ENCODE measurements at places on chromosomes 11 and 22.

- no peak for DNase-seq
These were observed 4.4 kb downstream of the SPCS2 start for GRCh38 chr11:74953451-74953850.

DNA sequence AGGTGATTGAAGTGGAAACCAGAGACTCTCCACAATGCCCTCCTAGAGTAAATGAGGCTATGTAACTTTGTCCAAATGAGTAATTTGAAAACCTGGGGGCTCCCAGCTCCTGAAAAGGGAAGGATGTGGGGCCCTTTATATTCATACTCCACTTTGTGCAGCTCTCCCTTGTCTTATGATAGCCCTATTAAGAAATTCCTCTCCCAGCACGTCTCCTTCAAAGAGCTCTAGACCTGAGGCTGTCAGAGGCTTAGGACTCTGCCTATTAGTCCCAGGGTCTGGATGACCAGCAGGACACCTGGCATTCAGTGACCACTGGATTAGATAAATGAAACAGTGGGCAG, 2.1 kb downstream of the SLC43A1 start:
- no peak for DNase-seq

- DNase-seq = no peak
These were observed 17.5 kb upstream of the ARHGEF17 start for GRCh38 chr11:73290536-73290935.

GRCh38 chr22:27212102-27212501, 554.7 kb downstream of the MIAT start:
- no peak for DNase-seq

DNA sequence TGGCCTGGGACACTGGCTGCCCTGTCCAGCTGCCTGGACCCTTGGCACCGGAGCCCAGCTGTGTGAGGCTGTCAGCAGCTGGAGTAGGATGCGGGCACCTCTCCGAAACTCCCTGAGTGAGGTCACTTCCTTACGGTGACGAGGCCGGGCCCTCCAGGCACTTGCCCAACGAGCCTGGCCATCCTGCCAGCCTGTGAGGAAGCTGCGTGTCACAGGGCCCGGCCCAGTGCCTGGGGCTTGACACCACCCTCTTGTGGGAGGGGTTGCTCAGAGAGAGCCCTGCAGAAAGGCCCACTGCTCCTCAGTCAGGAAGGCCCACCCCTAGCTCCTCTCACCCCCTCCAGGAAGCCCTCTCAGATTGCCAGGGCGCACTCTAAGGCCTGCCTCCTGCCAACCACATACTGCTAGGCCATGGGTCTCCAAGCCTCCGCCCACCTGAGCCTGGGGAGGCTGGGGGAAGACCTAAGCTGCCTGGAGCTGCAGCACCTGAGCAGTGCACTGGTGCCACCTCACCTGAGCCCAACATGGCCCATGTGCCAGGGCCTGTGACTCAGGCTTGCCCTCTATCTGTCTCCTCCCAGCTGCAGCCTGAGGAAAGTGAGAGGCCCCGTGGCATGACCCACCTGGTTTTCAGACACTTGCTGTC, 4.3 kb upstream of the PHLDA2 start:
- DNase-seq = no peak

DNA sequence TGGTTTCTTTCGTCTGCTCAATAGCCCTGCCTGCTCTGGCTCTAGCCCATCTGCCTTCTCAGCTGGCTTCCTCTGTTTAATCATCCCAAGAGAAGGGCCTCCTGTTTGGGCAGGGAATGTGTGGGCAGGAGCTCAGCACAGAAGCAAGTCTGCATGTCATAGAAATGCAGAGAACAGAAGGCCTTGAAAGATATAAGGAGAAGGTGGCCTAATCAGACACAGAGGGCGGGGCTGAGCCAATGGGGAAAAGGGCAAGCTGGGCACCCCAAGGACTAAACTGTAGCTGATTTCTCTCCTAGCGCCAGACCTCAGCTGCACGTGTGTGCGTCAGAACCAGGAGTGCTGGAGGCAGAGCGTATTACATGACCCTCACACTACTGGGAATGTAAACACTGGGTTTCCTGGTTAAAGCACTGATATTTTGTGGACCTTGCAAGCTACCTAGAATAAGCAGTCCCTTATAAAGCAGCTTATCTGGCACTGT, 7.6 kb upstream of the CCKBR start:
- no peak for DNase-seq

DNA sequence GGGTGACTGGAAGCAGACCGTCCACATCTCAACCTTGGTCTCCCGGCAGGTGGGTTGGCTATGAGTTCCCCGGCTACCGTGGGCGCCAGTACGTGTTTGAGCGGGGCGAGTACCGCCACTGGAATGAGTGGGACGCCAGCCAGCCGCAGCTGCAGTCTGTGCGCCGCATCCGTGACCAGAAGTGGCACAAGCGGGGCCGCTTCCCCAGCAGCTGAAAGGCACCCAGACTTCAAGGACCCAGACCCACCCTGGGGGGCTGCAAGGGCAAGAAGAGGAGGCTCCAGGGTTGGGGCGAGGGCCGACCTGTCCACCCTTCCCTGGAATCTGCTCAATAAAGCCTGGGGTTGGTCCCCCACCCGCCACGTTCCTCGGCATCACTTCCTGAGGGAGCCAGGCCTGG, 7.3 kb downstream of the CRYBB3 start:
- no peak for DNase-seq

DNA sequence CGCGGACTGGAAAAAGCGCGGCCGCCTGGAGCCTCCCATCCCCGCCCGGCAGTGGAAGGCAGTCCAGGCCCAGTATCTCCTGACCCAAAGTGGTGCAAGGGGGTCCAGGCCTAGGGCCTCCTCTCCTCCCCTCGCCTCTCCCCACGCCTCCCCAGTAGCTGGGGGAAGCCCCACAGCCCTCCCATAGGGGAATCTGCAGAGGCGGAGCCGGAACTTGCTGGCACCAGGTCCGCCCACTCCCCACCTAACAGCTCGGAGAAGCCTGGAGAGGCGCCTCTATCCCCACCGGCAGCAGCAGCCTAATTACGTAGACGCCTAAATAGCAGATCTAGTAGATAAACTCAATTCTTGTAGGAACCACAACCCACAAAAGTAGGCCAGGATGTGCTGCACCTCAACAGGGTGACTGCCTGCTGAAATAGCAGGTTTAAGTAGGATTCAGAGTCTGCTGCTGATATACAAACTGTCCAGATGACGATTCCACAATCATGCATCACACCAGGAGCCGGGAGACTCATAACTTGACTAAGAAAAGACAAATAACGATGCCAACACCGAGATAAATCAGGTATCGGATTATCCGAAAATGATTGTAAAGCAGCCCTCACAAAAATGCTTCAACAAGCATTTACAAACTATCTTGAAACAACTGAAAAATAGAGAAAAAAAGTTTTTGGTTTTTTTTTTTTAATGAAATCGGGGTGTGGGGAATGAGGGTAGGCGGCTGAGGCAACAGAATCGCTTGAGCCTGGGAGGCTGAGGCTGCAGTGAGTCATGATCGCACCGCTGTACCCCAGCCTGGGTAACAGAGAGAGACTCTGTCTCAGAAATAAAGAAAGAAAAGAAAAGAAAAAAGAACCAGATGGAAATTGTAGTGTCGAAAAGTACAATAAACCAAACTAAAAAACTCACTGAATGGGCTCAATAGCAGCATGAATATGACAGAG, 11.4 kb upstream of the BRD1 start:
- peak; percentile 75 for DNase-seq

DNA sequence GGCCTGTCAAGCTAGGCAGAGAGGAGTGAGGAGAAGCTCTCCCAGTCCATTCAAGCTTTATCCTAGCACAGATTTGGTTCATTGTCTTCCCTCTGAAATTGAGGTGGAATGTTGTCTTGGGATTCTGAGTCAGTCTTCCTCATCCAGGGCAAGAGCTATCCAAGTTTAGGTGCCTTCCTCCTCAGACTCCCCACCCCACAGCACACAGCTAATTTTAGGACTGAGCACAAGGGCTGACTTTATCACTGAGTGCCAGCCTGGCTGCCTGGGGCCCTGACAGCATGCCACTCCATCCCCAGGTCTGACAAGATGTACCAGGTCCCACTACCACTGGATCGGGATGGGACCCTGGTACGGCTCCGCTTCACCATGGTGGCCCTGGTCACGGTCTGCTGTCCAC, 2.6 kb downstream of the PGAP2 start:
- DNase-seq = no peak

DNA sequence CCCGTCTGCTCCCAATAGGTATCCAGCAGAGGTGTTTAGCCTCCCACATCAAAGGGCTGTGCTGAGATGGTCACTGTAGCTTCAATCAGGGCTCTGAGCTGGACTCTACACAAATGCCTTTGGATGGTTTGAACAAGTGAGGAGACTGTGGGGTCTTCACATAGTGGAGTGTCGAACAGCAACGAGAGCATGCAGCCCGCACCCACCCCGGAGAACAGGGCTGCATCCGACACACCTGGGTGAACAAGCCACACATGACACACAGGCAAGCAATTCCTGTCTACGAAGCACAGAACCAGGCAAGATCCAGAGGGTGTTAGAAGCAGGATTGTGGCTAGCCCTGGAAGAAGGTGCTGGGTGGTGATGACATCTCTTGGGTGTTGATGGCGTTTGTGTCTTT, 58.0 kb upstream of the FGF3 start:
- no peak for DNase-seq

- DNase-seq = no peak
These were observed 29.8 kb downstream of the CHORDC1 start for GRCh38 chr11:90192869-90193582.

GRCh38 chr22:29979777-29980321, 96.9 kb downstream of the MTMR3 start:
- DNase-seq = no peak

DNA sequence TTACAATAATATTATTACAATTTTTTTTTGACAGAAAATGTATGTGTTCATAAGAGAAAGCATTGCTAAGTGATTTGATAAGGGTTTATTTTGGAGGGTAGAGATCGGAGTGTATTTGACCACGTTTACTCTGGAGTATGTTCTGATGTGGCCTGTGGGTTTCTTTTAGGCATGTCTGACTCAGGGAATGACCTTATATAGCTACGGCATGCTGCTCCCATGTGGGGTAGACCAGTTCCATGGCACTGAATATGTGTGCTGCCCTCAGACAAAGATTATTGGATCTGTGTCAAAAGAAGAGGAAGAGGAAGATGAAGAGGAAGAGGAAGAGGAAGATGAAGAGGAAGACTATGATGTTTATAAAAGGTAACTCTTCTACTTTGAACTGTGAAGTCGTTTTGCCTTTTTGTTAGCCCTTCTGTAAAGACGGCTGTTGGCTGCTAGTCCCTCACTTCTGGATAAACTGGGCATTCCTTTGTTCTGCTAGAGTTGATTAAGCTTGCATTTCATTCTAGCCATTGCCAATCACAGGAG, 38.1 kb upstream of the ST14 start:
- no peak for DNase-seq

DNA sequence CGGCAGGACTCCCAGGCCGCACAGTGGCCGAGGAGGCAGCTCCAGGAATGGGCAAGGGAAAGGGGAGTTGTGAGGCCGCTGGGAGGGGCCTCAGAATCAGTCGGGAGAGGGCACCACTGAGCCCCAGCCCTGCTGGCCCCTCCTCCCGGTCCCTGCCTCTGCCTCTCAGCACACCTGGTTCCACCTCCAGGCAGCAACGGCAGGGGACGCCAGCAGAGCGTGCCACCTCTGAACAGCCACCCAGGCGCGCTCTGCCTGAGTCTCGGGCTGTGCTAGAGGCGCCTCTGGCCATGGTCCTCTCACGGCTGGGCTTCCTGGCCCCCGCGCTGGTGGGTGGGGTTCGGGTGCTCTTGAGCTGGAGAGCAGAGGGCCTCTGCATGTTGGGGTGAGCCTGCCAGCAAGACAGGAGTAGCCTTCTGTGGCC, 33.0 kb downstream of the MOB2 start:
- no peak for DNase-seq

- no peak for DNase-seq
These were observed 98.1 kb downstream of the SIK3 start for GRCh38 chr11:117000014-117000737.

GRCh38 chr11:21385669-21386440, 716.5 kb downstream of the NELL1 start:
- DNase-seq = no peak

GRCh38 chr11:2382129-2382517, 5.0 kb downstream of the CD81 start:
- no peak for DNase-seq

- DNase-seq = no peak
These were observed 21.3 kb downstream of the TRMU start for GRCh38 chr22:46356496-46357480.

- DNase-seq = no peak
These were observed 10.0 kb downstream of the TPCN2 start for GRCh38 chr11:69058511-69059270.

- DNase-seq = no peak
These were observed 279.8 kb downstream of the DDX10 start for GRCh38 chr11:108944471-108945178.

DNA sequence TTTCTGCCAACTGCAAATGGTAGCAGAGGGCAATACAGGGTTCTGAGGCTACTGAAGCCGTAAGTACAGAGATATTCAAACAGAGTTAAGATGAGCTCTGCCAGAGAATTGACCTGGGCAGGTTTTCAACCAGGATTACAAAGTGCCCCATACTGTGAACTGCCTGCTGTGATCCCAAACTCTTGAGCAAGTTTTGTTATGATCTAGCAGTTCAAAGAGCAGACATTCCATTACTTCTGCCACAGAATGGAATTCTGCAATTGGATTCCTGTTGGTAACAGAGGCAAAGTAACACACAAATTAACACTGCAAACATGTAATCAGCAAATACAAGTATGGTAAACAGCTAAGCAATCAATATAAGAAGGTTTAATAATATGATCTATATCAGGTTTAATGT, 31.2 kb downstream of the ALG9 start:
- no peak for DNase-seq

GRCh38 chr11:91922846-91923245, 301.8 kb upstream of the FAT3 start:
- no peak for DNase-seq

- no peak for DNase-seq
These were observed 7.6 kb upstream of the MAPK8IP1 start for GRCh38 chr11:45877845-45878244.

DNA sequence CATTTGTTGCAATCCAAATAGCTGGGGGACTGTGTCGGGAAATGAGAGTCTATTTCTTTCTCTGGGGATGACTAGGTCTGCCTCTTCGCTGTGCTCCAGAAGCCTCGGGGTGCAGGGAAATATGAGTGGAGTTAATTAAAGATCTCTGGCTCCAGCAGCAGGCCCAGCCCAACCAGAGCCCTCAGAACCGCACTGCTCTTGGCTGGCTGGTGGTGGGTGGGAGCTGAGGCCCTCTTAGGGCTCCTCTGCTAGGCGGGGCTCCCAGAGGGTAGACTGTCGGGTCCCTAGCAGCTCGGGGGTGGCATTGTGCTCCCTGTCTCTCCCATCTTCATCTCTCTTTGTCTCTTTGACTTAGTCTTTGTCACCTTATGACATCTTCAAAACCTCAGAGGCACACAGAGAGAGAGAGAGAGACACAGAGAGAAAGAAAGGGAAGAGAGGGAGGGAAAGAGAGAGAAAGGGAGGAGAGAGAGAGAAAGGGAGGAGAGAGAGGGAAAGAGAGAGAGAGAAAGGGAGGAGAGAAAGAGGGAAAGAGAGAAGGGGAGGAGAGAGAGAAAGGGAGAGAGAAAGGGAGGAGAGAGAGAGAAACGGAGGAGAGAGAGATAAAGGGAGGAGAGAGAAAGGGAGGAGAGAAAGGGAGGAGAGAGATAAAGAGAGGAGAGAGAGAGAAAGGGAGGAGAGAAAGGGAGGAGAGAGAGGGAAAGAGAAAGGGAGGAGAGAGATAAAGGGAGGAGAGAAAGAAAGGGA, 20.2 kb downstream of the MPPED1 start:
- no peak for DNase-seq

- DNase-seq = no peak
These were observed 187.5 kb upstream of the PLET1 start for GRCh38 chr11:112448168-112448567.

- no peak for DNase-seq
These were observed 98.5 kb upstream of the RTL6 start for GRCh38 chr22:44596396-44597125.

GRCh38 chr11:72703267-72704008, 29.2 kb upstream of the PDE2A start:
- DNase-seq = no peak

Measured in activated T-cell treated with anti-CD3 and anti-CD28 coated beads for 24 hours (primary cell).